Thoracic aorta (tissue), 2 donors: ENCODE measurements at places on chromosomes 2 and 18. TPM values are rescaled to one million over a fixed set of nuclear protein-coding genes. Genes with fewer than 3 reads are reported as not detected.

DNA sequence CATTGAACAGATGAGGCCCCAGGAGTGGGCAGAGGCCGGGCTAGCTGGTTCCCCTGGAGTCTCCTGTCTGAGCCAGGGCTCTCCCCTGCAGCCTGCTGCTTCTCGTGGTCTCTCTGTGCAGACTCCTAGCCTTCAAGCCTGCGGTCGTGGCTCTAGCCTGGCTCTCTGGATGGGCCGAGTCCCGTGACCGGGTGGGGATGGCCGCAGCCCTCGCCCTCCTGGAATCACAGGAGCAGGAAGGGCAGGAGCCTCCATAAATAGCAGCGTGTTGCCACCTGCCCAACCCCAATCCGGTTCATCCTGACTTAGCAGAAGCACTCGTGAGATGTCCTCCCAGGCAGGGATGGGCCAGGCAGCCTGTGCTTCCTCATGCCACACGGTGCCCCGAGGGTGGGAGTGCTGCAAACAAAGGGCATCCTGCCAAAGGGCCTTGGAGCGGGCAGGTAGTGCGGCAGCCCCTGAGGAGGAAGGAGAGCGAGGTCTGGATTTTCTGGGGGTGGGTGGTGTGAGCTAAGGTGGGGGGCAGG, 43.9 kb downstream of the FOSL2 start:
- DNase-seq, result no peak

The SERPINB11 gene
- total RNA-seq, result not detected

The ITGB6 gene
- total RNA-seq, result not detected

DNA sequence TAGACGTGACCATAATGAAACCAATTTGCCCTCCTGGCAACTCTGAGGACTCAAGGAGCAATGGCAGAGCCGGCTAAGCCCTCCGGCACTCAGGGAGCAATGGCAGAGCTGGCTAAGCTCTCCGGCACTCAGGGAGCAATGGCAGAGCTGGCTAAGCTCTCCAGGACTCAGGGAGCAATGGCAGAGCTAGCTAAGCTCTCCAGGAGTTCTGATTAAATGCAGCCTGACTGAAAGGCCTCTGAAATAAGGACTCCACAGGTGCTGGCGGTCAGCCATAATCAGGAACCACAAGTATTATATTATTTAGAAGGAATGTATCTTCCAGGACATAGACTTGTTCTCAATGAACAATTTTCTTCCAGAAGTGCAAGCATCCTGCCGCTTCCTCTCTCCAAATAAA, 65.2 kb downstream of the C2orf76 start:
- DNase-seq, result no peak

GRCh38 chr2:162116352-162116751, 35.7 kb downstream of the GCG start:
- no peak for DNase-seq

DNA sequence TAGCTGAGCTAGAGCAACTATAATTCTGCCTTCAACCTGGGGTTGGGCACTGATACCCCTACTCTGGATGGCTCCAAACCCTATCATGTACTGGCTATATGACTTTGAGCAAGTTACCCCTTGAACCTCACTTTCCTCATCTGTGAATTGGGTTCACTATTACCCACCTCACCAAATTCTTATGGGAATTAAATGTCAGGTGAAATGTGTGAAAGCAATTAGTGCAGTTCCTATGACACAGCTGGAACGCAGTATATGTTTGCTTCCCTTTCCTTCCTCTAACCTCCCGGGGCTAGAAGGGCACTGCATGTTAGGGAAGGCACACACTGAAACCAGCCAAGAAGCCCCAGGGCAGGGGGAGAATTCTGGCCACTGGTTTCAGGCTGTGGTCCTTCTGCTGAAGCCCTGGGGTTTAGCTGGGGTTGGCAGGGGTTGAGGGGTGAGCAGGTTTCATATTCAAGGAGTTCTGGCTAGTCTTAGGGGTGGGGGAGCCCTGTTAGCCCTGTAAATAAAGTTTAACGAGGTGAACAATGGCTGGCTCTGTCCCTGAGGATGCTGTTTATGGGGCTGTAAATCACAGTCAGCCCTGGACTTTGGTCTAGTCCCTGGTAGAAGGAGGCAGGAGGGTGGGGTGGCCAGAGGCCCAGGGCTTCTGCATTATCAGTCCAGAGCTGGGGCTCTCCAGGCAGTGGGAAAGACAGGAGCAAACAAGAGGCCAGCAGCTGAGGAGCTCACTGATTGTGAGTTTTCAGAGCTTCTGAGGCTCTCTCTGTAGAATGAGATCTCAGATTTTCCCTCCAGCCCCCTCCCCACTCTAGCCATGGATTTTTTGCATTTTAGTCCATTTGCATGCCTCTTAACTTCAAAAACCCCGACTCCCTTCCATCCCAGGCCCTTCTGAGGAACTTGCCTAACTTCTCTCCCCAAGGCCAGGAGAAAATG, 8.0 kb downstream of the PKDCC start:
- DNase-seq, result no peak

- DNase-seq, result no peak
Measured at GRCh38 chr2:3141696-3142095, 235.9 kb downstream of the EIPR1 start.
